Keratinocyte (primary cell): ENCODE measurements at places on chromosomes 5 and 9. TPM values are rescaled to one million over a fixed set of nuclear protein-coding genes. Genes with fewer than 3 reads are reported as not detected.

DNA sequence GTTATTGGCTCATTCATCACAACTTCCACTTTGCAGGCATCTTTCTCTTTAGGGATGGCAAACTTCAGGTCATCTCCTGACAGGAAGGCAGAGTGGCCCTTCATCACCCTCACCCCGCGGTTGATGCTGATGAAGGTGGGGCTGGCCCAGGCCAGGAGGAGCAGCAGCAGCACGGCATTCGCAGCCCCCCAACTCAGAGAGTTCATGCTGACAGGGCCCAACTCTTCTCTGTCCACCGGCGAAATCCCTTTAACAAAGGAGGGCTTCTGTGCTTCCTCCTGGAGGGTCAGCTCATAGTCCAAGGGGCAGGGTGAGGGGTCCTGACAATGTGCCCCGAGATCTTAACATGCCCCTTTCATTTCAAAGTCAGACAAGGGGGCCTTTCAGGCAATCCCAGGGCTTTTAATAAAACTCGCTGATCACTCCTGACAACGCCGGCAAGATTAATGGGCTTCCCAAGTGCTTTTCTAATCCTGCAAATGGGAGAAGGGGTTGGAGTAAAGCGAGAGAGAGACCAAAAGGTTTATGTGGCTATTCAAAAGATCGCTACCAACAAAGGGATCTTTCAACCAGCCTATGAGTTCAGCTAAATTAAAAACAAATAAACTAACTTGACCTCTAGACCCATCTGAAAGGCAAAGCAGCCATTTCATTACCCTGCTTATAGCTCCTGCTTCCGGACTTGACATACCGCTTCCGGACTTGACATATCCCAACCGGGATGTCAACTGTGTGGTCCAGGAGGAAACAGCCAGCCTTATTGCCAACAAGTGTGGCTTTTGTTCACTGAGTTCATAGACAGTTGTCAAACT lies 41.2 kb downstream of the FREM1 start:
- no peaks in the 10 kb centered on the region for H3K4me1 ChIP-seq
- no peak overlapping the region for H3K4me3 ChIP-seq
- H3K36me3 ChIP-seq = no peaks in the 10 kb centered on the region
- H3K27ac ChIP-seq = no peak overlapping the region
- H3K27me3 ChIP-seq = no peaks in the 10 kb centered on the region
- no peak for DNase-seq

- no peaks in the 10 kb centered on the region for H3K27me3 ChIP-seq
Observed at GRCh38 chr5:78534148-78534904, 114.2 kb downstream of the LHFPL2 start.

DNA sequence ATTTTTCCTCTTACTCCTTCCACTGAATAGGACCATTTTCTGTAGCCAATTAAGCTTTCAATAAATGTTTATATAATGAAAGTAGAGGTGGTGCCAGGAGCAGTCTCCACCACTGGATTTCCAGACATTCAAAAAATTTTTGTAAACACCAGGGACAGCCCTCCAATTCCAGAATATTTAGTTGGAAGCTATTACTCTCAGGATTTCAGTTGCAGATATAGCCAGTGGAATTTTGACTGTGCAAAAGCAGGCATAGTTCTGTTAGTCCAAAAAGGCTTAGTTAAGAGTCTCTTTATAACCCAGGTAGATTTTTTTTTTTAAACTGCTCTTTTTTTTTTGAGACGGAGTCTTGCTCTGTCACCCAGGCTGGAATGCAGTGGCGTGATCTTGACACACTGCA lies 138.1 kb upstream of the DMRT1 start:
- H3K4me3 ChIP-seq = no peak overlapping the region

GRCh38 chr5:180498378-180498777 lies 4.2 kb downstream of the CNOT6 start:
- no peak overlapping the region for H3K27ac ChIP-seq
- DNase-seq = no peak
- peaks cover 4% of the 10 kb centered on the region for H3K36me3 ChIP-seq
- H3K4me1 ChIP-seq = peaks cover 25% of the 10 kb centered on the region
- no peaks in the 10 kb centered on the region for H3K27me3 ChIP-seq

- no peaks in the 10 kb centered on the region for H3K4me1 ChIP-seq
- H3K4me3 ChIP-seq = no peak overlapping the region
- DNase-seq = no peak
- no peak overlapping the region for H3K27ac ChIP-seq
- H3K36me3 ChIP-seq = no peaks in the 10 kb centered on the region
- H3K27me3 ChIP-seq = no peaks in the 10 kb centered on the region
Observed at GRCh38 chr9:16593746-16594145, 276.7 kb downstream of the BNC2 start.

- no peak overlapping the region for H3K4me3 ChIP-seq
- DNase-seq = no peak
- H3K27me3 ChIP-seq = no peaks in the 10 kb centered on the region
- peaks cover 40% of the 10 kb centered on the region for H3K36me3 ChIP-seq
Observed at GRCh38 chr9:129814432-129815223, 9.3 kb downstream of the TOR1A start.

GRCh38 chr5:104904561-104904960 lies 1342.0 kb upstream of the NUDT12 start:
- no peak overlapping the region for H3K27ac ChIP-seq
- H3K4me1 ChIP-seq = no peaks in the 10 kb centered on the region
- H3K27me3 ChIP-seq = no peaks in the 10 kb centered on the region
- DNase-seq = no peak
- H3K36me3 ChIP-seq = no peaks in the 10 kb centered on the region
- no peak overlapping the region for H3K4me3 ChIP-seq

GRCh38 chr9:137907776-137908175 lies 30.2 kb downstream of the CACNA1B start:
- no peaks in the 10 kb centered on the region for H3K27me3 ChIP-seq
- DNase-seq = no peak
- no peaks in the 10 kb centered on the region for H3K4me1 ChIP-seq
- no peak overlapping the region for H3K27ac ChIP-seq
- H3K36me3 ChIP-seq = no peaks in the 10 kb centered on the region

- H3K36me3 ChIP-seq = no peaks in the 10 kb centered on the region
- no peak overlapping the region for H3K4me3 ChIP-seq
Observed at GRCh38 chr9:27943501-27943900, 370.2 kb upstream of the C9orf72 start.

DNA sequence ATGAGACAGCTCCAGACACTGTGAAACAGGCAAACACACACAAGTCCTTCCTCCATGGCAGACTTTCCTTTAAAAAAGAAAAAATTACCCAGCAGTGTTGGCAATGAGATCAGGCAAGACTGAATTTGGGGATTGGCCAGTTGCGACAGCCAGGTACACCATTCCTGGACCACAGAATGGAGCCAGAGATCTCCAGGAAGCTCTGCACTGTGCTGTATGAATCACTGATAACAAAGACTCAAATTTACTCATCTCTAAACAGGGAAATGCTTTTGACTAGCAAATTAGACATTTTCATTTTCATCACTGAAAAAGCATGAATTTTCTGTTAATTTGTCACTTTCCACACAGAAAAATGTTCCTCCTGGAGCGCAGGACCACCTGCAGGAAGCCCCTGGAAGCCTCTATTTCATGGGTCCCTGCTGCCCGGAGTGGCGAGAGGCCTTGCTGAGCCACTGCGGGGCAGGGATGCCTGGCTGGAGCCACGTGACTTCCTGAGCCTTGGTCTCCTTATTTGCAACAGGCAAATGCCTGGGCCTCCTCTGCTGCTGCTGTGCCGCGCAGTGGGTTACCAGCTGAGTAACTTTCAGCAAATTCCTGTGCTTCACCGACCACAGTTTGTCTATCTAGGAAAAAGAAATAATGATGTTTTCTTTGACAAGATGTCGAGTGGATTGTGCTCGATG lies 185.9 kb upstream of the ZNF618 start:
- peaks cover 13% of the 10 kb centered on the region for H3K27me3 ChIP-seq
- H3K36me3 ChIP-seq = no peaks in the 10 kb centered on the region
- no peak overlapping the region for H3K4me3 ChIP-seq
- H3K4me1 ChIP-seq = peaks cover 7% of the 10 kb centered on the region
- H3K27ac ChIP-seq = no peak overlapping the region

- DNase-seq = no peak
- peaks cover 19% of the 10 kb centered on the region for H3K27me3 ChIP-seq
- H3K4me3 ChIP-seq = no peak overlapping the region
- no peaks in the 10 kb centered on the region for H3K4me1 ChIP-seq
- no peaks in the 10 kb centered on the region for H3K36me3 ChIP-seq
Observed at GRCh38 chr5:131997026-131997726, 14.3 kb downstream of the ACSL6 start.

- peaks cover 7% of the 10 kb centered on the region for H3K4me1 ChIP-seq
- H3K4me3 ChIP-seq = no peak overlapping the region
- no peaks in the 10 kb centered on the region for H3K36me3 ChIP-seq
- H3K27ac ChIP-seq = no peak overlapping the region
- no peaks in the 10 kb centered on the region for H3K27me3 ChIP-seq
Observed at GRCh38 chr5:177565046-177565445, 10.7 kb upstream of the FAM193B start.

GRCh38 chr5:143214890-143215289 lies 188.6 kb downstream of the NR3C1 start:
- H3K4me1 ChIP-seq = peaks cover 24% of the 10 kb centered on the region
- no peak overlapping the region for H3K27ac ChIP-seq
- no peak overlapping the region for H3K4me3 ChIP-seq
- H3K36me3 ChIP-seq = peaks cover 5% of the 10 kb centered on the region
- no peaks in the 10 kb centered on the region for H3K27me3 ChIP-seq

DNA sequence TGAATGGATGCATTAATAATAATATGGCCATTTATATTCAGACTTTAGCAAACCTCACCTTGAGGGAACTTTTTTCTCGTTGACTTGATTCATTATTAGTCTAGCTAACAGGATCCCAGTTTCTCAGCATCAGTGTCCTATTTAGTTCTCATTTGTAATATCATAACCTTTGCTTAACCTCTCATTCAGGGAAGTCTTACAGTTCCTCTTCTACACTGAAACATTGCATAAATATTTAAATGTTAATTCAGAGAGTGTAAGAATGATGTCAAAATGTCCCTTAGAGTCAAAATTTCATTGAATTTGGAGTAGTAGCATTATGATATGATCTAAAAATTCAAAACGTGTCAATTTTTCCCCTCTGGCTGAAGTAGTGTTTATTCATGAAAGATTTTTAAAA lies 650.1 kb downstream of the EFNA5 start:
- DNase-seq = no peak
- no peaks in the 10 kb centered on the region for H3K27me3 ChIP-seq
- no peak overlapping the region for H3K4me3 ChIP-seq
- H3K4me1 ChIP-seq = no peaks in the 10 kb centered on the region
- no peaks in the 10 kb centered on the region for H3K36me3 ChIP-seq

GRCh38 chr9:100011062-100011681 lies 87.6 kb downstream of the ERP44 start:
- peaks cover 4% of the 10 kb centered on the region for H3K36me3 ChIP-seq
- peak; percentile 5 for DNase-seq
- H3K4me1 ChIP-seq = no peaks in the 10 kb centered on the region
- H3K27ac ChIP-seq = no peak overlapping the region
- no peaks in the 10 kb centered on the region for H3K27me3 ChIP-seq

CTSV gene
- polyA plus RNA-seq = 101 to 190 TPM (median 109 TPM) in 3 replicates

GAS1 gene
- 0.56 to 1.1 TPM (median 0.75 TPM) in 3 replicates for polyA plus RNA-seq

RABEPK gene
- 29.7 to 33.4 TPM (median 30.8 TPM) in 3 replicates for polyA plus RNA-seq

ZNG1F gene
- 10.1 to 18.4 TPM (median 14.7 TPM) in 3 replicates for polyA plus RNA-seq

WNK2 gene
- polyA plus RNA-seq = 0.05 TPM in 1 of 3 replicates, not detected in the others

SLC22A4 gene
- polyA plus RNA-seq = 1.00 to 1.5 TPM (median 1.4 TPM) in 3 replicates

KIF4B gene
- not detected in 3 replicates for polyA plus RNA-seq
